ENCODE measurements at places on chromosomes 4 and X. TPM values are rescaled to one million over a fixed set of nuclear protein-coding genes. Genes with fewer than 3 reads are reported as not detected.

GRCh38 chr4:42302348-42302747 is 94.9 kb upstream of the SHISA3 start:
- DNase-seq = no peak

Gene FGA
- total RNA-seq = not detected

Gene RAB39B
- total RNA-seq = 0.77 TPM

Gene KLF8
- 6.2 TPM for total RNA-seq

DNA sequence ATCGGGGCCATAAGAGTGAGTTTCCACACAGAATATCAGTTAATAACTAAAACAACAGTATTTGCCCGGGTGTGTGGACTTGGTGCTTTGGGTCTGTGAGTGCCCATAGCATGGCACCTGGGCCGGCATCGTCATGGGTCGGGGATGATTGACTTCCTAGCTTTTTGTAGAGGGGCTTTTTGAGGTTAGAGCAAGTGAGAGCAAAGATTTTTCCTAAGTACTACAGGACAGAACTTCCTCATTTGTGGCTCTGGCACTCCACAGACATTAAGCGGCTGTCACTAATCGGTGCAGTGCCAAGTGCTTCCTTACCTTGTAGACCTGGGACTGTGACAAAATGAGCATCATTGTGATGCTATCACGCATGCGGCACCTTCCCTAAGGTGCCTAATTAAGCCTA is 81.0 kb downstream of the SHROOM2 start:
- no peak for DNase-seq

DNA sequence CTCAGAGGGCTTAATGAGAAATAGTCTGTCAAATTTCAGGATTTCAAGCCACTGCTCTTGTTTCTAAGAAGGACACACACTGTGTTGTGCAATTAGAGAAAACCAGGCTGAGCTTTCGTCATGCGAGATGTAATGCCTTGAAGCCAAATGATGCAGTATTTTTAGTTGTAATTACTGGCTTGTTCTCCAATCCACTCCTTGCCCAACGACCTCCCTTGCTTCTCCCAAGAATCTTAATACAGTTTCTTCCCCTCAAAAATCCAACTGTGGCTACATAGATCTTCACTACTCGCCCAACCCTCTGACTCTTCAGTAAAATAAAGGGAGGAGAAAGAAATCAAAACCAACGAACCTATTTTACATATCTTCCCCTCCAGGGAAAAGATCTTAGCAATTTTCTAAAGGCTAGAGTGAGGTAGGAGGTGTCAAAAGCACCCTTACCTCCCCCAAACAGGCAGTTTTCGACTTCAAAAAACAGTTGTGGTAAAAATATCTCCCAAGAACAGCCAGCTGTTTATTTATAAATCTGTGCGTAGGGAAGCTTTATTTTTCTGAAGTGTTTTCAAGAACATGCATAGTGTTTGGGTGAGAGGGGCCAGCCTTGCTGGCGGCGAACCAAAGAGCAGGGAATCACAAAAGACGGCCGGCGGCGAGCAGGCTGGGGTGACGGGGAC is 68.7 kb downstream of the MGST2 start:
- no peak for DNase-seq

GRCh38 chrX:23732704-23733103 is 10.4 kb downstream of the ACOT9 start:
- DNase-seq = no peak

DNA sequence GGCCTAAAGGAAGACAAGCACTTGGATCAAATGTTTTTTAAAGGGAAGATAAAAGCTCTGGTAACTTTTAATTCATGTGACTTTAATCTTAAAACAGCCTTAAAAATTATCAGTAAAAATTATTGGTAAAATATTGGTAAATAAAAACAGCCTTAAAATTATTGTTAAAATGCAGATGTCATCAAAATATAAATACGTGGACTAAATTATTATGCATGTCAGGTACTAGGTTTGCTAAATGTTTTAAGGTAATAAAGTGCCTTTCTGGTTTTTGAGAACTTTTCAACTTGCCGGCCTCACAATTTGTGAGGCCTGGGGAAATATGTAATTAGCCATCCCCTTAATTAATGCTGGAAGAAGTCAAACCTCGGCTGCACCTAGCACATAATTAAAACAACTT is 147.7 kb downstream of the PRR32 start:
- no peak for DNase-seq

Gene PCDH18
- total RNA-seq = 8.5 TPM

- no peak for DNase-seq
Measured at GRCh38 chr4:128803783-128804182, 5.7 kb upstream of the JADE1 start.

GRCh38 chr4:68654946-68655721 is 15.3 kb downstream of the UGT2B15 start:
- no peak for DNase-seq

Gene GLUD2
- total RNA-seq = 1.3 TPM

DNA sequence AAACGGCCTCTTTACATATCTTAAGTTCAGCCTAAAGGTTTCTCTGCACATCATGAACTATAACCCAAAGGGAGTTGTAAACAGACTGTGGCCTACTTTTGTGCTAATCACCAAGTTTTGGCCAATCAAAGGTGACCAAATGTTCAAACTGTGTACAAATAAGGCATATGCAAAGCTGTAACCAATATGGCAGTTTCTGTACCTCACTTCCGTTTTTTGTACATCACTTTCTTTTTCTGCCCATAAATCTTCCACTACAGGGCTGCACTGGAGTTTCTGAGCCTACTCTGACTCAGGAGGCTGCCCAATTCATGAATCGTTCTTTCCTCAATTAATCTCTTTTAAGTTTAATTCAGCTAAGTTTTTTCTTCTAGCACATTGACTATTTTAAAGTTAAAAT is 318.7 kb downstream of the SLC7A11 start:
- no peak for DNase-seq

DNA sequence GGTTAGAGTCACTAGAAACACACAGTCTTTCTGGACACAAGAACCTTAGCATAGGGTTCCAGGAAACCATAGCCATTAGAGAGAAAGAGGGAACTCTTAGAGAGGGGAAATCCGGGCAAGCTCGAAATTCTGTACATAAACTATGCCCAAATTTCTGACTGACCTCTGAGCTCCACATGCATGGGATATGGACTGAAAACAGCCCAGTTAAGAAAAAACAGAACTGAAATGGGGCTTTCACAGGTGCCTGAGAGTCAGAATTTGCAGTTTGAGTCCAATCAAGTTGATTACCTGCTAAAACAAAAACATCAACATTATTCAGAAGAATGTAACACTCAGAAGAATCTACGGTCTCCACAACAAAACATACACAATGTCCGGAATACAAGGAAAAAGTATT is 13.1 kb downstream of the DCHS2 start:
- DNase-seq = no peak

DNA sequence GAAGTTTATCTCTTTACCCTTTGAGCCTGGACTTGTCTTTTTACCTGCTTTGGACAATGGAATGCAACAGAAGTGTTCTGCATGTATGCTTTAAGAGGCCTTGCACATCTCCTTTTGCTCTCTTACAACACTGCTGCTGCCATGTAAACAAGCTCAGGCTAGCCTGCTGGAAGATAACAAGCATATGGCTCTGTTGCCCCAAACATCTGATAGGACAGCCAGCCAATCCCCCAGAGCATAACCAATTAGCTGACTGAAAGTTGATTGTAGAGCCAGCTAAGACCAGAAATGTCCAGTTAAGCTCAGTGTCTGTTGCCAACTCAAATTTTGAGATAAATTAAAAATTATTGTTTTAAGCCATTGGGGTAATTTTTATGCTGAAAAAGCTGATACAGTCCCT is 510.6 kb upstream of the CNKSR2 start:
- DNase-seq = no peak

Gene C4orf51
- not detected for total RNA-seq

- DNase-seq = no peak
Measured at GRCh38 chrX:103614999-103615398, 7.2 kb downstream of the TCEAL3 start.

DNA sequence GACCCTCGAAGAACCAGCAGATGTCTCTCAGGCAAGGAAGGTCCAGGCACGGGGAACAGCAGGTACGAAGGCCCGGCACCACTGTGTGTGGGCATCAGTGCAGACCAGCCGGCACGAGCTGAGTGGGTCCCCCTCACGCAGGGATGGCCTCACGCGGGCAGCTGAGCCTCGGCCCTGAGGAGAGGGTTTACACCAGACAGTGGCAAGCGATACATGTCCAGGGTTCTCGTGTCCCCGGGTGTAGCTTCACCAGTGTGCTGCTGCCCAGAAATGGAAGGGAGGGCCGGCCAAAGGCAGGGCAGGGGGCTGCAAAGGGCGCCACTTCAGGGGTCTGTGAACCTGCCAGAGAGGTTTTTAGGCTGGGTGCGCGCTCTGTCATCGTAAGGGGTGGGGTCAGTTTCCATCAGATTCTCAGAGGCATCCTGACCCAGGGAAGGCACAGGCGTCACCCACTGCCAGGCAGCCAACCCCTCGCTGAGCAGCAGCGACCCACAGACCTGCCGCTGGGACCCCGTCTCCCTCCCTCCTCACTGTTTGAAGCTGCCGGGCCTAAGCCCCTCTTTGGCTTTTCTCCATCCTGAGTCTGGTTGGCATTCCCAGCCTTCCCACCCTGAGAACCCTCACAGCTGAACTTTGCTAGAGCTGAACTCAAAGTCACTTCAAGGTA is 107.0 kb downstream of the CPZ start:
- no peak for DNase-seq
